ENCODE measurements at places on chromosomes 1 and 21.
A peak's percentile ranks its signal among the peaks of the same experiment; 100 is the strongest.

DNA sequence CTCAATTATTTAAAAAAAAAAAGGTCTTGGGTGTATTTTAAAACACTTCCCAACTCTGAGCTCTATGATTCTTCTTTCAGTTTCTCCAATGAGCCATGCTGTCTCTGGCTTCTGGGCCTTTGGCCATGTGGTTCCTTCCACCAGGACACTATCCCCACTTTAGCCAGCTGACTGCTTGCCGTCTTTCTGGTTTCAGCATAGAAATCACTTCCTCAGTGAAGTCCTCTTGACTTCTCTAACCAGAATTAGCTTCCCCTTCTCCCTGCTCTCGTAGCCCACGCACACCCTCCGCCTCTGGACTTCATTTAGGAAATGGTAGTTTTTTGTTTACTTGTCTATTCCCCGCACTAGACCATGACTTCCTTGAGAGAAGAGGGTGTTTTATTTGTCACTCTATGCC is 1.1 kb upstream of the DIO1 start:
- DNase-seq = no peak

DNA sequence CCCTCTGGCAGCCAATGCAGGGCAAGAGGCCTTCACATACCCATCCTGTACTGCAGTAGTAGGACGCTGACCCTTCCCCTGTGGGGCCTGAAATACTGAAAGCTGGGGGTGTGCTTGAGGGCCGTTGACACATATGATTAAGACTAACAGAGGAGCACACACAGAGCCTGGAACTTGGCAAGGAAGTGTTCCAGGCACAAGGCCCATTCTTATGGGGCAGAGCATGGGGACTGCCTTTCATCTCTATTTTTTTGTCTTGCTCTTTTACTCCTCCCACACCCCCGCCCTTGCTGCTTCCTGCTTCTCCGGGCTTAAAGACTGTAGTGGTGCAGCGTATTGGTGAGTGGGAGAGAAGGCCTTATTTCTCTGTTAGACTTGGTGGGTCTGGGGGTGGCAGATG is 137.4 kb downstream of the BACH1 start:
- peak; percentile 20 for DNase-seq

DNA sequence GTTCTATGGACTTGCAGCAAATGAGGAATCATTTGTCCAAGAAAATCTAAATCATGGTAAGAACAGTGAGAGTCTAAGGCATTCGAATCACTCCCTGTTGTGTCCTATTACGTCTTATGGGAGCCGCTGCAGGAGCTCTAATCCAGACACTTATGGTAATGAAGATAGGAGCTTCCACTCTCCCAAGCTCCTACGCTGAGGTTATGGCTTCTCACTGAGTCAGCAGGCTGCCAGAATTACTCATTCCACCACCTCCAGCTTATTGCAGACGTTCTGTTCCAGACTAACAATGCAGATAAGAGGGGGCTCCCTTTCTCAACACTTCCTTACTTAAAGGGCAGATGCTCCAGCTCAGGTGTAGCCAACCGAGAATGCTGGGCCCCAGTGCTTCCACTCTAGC is 212.6 kb downstream of the GREM2 start:
- DNase-seq = no peak

- no peak for DNase-seq
Observed at GRCh38 chr1:224683936-224684335, 67.8 kb downstream of the CNIH3 start.

GRCh38 chr1:235225299-235225698 is 64.2 kb upstream of the RBM34 start:
- no peak for DNase-seq

DNA sequence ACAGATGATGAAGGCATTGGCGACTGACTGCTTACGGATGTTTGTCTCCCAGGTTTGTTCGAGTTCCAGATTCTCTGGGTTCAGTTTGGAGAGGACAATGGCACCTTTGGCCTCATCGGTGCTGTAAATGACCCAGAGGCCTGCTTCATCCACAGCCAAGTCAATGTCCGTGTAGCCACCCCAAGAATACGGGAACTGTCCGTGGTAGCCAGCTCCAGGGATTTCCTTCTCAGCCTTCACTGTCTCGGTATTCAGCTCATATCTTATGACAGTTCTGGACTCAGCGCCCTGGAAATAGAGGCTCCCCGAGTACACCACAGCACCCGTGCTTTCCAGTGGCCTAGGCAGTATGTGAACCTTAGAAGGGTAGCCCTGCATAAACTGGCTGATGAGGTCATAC is 14.1 kb downstream of the MYOCOS start:
- no peak for DNase-seq

- no peak for DNase-seq
Observed at GRCh38 chr1:47885062-47885830, 111.9 kb downstream of the TRABD2B start.

DNA sequence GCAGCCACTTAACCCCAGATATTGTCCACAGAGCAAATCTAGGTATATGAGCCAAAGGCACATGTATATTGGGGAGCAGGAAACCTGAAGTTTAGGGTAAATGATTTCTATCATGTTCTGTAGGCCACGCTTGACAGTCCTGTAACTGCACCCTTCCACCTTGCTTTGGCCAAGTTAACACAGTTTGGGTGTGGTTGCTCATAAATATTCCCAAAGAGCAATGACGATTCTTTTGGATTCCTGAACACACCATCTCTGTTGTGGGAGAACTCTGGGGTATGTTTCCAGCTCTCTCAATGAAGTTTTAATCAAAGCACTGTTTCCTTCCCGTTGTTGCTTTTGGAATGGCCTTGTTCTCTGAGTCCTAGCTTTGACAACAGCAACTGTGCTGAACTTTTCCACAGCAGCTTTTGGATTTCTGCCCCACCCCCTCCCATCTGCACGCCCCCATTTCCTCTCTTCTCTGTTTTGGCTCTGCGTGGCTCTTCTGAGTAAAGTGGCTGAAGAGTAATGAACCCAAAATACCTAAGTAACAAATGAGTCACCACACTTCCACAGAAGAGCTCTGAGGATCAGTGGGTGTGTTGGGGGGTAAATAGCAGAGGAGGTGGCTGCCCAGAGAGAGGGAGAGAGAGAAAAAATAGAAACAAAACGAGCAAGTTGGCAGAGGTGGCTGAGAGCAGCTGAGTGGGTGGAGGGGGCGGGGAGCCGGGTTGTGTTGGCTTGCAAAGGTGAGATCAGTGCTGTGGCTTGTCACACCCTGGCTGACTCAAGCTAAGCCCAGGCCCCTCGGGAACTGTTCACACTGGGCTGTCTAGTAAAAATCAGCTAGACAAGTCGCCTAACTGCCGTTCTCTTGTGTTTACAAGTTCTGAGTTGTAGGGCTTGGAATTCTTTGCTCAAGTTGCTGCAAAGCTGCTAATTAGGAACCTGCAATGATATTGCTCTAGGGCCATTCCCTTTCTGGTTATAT is 26.9 kb upstream of the RAP1A start:
- DNase-seq = peak; percentile 93

- DNase-seq = peak; percentile 73
Observed at GRCh38 chr1:203271018-203271743, 34.1 kb upstream of the BTG2 start.

- DNase-seq = no peak
Observed at GRCh38 chr1:171643156-171643555, 9.3 kb downstream of the MYOC start.

DNA sequence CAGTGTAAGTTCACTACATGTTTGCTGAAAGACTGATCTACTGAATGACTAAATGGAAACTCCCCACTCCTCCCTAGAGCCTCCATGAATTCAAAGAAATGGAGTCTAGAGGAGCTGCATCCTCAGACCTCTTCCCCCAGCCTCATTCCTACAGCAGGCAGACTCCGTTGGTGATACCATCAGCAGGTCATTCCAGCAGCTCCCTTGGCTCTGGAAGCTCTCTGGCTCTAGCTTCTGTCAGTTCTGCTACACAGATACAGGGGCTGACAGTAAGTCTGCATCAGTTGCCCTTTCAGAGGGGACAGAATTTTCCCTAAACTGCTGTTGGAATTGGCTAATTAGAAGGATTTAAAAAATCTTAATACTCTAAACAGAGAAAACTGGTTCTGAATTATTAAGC is 31.7 kb upstream of the DMRTA2 start:
- no peak for DNase-seq

- DNase-seq = no peak
Observed at GRCh38 chr1:246213036-246213435, 294.0 kb downstream of the SMYD3 start.

DNA sequence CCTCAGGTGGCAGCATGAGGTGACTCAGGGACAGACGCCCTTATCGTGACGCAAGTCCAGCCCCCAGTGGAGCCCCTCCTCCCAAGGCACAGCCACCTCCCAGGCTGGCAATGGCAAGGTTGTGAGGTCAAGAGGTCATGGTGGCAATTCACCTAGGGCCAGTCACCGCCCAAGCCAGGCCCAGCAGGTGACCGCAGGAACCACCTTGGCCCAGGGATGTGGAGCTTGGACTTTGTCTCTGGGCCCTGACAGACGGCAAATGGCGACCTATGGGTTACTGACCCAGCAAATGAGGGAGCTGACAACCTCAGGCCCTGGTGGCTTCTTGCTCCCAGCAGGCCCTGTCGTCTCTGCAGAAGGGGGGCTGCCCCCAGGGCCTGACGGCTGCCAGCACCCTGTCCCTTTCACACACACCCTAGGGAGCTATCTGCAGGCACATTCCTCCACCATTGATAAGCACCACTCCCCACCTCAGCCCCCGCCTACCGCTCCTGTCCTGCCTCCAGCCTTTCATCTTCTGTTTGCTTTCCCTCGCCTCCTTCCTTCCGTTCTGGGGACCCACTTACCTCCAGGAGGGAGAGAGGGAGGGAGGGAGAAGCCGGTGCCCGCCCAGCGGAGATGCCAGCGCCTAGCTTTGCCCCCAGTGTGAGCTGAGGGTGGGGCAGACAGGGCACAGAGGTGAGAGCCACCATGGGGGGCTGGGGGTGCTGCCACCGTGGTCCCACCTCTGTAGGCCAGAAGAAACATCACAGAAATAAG is 12.1 kb downstream of the EPHA2 start:
- no peak for DNase-seq

DNA sequence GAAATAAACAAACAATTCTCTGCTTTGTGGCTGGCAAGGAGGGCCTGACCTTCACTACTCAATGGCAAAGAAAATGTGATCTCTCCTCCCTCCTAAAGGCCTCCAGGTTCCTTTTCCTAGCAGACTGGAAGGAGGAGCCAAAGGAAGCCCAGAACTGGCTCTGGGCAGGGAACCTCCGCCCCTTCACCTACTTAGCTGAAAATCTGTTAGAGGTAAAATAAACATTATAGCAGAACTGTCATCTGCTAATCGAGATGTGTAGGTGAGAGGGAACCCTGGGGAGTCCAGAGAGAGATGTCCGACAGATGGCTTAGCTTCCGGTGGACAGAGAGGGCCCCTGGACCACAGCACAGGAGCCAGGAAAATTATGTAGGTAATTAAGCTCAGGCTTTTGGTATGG is 75.2 kb upstream of the KCNA3 start:
- no peak for DNase-seq

GRCh38 chr1:176541663-176542062 is 78.7 kb downstream of the PAPPA2 start:
- no peak for DNase-seq

DNA sequence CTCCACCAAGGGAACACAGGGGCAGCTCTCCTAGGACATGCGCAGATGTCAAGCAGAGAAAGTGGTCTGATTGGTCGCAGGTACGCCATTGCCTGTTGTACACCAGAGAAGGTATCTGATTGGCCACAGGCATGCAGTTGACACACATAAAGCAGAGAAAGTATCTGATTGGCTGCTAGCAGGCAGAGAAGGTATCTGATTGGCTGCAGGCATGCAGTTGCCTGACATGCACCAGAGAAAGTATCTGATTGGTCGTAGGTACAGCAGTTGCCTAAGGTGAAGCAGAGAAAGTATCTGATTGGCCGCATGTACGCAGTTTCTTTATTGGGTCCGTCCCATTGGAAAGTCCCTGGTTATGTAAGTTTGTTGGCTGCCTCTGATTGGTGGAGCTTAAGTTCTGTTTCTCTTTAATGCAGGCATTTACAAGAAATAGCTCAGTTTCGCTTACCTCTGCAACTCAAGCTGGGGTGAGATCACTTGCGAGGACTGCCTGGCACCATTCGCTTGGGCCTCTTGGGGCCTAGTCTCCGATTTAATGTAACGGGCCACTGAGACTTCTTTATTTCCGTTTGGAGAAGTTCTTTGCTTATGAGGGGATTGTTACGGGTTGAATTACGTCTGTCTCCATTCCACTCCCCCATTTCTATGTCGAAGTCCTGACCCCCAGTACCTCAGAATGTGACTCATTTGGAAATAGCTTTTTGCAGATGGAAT is 74.2 kb downstream of the SIK1 start:
- no peak for DNase-seq

- no peak for DNase-seq
Observed at GRCh38 chr1:42576935-42577334, 81.3 kb upstream of the PPIH start.

GRCh38 chr1:223487887-223488259 is 94.7 kb downstream of the CCDC185 start:
- DNase-seq = no peak

GRCh38 chr1:214570442-214570841 is 19.0 kb upstream of the PTPN14 start:
- no peak for DNase-seq

GRCh38 chr1:3620708-3621107 is 4.1 kb upstream of the TPRG1L start:
- DNase-seq = no peak

- no peak for DNase-seq
Observed at GRCh38 chr21:20522611-20523010, 475.6 kb upstream of the NCAM2 start.

DNA sequence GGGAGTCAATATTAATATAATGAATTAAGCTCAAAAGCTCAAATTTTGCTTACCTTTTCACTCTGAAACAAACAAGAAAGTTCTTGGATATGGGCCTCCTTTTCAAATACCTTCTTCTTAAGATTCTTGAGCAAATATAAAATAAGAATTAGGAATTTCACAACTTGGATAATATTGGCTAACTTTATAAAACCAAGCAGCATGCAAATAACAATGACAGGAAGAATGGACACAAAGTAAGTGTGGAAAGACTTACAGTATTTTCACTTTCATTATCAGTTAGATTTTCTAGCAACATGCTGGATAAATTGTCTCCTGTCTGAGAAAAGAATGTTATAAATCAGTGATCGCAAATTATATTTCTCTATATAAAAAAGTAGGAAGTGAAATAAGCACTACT is 13.2 kb downstream of the ODF2L start:
- no peak for DNase-seq

GRCh38 chr1:96519851-96520578 is 201.6 kb upstream of the PTBP2 start:
- DNase-seq = no peak

DNA sequence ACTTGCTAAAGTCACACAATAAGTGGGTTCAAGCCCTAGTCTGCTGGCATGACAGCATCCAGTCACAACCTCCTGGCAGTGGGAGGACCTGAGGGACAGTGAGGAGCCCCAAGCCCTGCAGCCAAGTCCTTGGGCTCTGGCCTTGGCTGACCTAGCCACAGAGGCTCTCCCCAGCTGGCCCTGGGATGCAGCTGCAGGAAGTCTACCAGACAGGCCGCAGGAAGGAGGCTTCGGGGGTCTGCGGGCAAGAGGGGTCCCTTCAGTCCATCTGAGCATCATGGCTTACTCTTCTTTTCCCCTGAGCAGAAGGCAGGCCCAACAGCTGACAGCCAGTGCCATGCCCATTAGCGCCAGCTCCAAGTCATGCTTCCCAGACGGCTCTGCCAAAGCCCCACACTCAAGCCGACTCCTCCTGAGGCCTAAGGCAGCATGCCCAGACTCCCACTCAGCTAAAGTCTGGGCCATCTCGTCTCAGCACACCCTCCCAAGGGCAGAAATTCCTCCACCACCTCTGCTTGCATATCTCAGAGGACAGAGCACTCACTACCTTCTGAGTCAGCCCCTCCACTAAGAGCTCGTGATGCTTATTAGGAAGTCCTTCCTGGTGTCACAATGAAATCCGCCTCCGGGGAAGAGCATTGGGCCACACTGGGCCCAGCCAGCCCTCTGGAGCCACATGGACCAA is 20.1 kb downstream of the SLC1A7 start:
- DNase-seq = no peak

All from activated T-cell treated with anti-CD3 and anti-CD28 coated beads for 24 hours (primary cell).